Stimulated activated CD4-positive, alpha-beta T cell treated with anti-CD3 and anti-CD28 coated beads, Interleukin-1b, Interleukin-23, amount 100 ng/mL, for 24 hours (primary cell): ENCODE measurements at places on chromosomes 12 and 14.

DNA sequence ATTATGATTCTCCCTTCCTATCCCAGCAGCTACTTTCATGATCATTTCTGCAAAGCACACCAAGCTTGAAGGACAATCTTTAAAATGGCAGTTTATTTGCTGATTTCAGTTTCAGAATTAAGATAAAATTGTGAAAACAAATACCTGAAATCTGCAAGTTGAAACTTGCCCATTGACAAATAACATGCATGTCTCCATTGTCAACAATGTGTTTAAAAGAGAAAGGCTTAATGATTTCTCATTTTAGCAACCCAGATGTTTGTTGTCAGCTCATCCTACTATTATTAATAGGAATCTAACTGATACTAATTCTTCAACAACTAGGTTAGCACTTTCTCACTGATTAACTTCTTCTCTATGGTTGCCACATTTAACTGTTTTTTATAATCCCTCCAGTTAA is 474.6 kb downstream of the PRKD1 start:
- DNase-seq, result no peak

- DNase-seq, result no peak
Observed at GRCh38 chr12:100717733-100718067, 76.9 kb upstream of the ANO4 start.

DNA sequence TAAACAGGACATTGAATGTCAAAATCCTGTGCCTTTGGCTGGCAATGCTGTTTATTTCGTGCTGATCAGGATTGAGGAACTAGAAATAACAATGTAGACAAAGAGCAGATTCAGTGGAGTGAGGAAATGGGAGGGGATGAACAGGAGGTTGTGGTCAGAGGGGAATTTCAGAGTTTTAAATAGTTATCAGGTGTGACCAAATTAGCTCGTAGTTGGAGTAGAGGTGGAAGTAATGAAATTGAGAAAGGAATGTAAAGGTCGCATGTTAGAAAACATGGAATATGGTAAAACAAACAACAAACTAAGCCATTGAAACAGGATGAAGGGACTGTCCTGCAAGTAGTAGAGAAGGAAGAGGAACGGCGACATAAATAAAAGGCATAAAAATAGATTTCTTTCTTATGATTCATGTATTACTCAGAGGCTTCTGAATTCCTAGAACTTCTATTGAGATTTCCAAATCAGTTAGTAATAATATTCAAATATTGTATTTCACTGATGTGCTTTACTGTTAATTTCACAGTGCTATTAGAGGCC is 9.5 kb upstream of the SAV1 start:
- DNase-seq, result no peak

GRCh38 chr12:90672081-90672480 is 282.9 kb downstream of the CCER1 start:
- no peak for DNase-seq

DNA sequence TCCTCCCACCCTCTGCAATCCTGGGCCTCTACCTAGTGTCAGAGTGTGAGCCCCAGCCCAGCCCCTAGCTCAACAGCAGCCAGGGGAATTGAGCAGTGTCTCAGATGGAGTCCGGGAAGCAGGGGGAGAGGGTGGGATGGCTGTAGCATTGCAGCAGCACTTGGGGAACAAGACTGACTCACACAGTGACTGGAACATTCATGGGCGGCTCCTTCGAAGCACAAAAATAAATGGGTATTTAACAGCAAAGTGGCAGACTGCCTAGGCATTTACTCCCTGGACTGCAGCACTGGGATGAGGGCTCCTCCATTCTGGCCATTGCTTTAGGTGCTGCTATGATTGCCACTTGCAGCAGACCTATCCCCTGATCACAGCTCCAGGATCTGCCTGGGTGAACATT is 46.0 kb upstream of the STK38L start:
- DNase-seq, result no peak

GRCh38 chr14:75442166-75442565 is 14.3 kb downstream of the JDP2 start:
- no peak for DNase-seq

- DNase-seq, result no peak
Observed at GRCh38 chr14:36717363-36717762, 55.7 kb downstream of the PAX9 start.

GRCh38 chr12:67315661-67316060 is 46.5 kb downstream of the CAND1 start:
- DNase-seq, result no peak
